NCI-H187 treated with DMSO at 0.1 percent for 48 hours (cell line): ENCODE measurements at places on chromosomes 6 and 20.

DNA sequence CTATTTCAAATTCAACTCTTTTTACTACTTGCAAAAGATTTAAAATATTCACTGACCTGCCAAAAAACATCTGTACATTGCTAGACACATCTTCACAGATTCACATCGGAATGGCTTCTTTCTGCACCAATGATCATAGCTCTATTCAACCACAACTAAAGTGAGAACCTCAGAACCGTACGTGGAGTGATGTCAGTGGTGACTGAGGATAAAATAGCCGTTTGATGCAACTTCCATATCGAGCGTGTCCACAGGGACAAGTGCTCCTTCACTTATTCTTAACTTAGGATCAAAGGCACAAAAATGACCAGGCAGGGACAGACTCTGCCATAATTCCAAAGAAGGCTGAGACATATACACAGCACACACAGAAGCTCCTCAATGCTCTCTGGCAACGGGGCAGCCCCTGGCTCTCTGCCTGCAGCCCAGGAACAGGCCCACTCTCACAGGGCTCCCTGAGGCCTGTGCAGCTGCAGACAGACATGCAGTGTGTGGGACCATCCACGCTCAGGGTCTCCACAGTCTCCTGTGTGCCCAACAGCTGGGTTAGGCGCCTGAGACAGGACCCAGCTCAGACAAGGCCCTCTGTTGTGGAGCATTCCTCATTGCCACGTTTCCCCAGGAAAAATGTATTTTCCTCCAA lies 22.8 kb downstream of the FYN start:
- no peak for DNase-seq

DNA sequence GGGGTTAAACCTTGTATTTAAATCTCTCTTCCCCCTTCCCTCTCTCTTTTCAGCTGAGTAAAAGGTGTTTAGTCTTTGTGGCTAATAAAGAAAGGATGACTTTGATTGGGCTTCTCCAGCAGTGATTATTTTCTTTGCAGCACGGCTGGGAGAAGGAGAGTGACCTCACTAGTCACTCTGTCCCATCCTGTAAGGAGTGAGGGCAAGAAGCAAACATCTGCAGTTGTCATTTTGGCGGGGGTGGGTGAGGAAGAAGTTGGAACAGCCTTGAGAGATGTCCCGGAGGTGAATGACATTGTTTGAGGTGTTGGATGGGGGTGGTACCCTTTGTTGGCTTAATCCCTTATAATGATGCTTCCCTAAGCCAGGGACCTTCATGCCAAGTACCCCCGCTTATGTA lies 223.6 kb downstream of the EYA2 start:
- DNase-seq = no peak

GRCh38 chr6:52016915-52017748 lies 70.3 kb downstream of the PKHD1 start:
- no peak for DNase-seq

GRCh38 chr6:379410-380181 lies 12.0 kb upstream of the IRF4 start:
- DNase-seq = no peak
